ENCODE measurements at places on chromosomes 11 and 22.

- DNase-seq, result no peak
Observed at GRCh38 chr11:126246636-126247035, 22.1 kb downstream of the SRPRA start.

- no peak for DNase-seq
Observed at GRCh38 chr11:26830757-26831156, 108.9 kb upstream of the SLC5A12 start.

- peak; percentile 39 for DNase-seq
Observed at GRCh38 chr22:48372390-48372789, 1455.3 kb downstream of the BRD1 start.

- no peak for DNase-seq
Observed at GRCh38 chr11:118079491-118079890, 2.6 kb downstream of the TMPRSS4 start.
